ENCODE measurements at places on chromosomes 2 and 18.
A peak's percentile ranks its signal among the peaks of the same experiment; 100 is the strongest.

DNA sequence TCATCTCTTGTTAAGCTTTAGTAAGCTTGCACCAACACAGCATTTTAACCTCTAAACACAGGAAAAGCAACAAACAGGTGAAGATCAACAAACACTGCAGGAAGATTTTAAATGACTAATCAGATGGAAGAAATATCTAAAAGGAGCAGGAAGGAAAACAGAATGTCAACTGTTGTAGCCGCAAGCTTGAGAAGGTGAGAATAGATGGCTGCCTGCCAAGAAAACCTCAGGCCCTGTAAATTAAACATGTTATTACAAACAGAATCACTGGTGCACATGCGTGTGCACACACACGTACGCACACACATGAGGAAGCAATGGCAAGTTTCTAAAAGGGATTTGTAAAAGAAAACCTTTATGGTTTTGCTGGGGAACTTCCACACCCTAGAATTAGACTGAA, 257.8 kb upstream of the GALNT5 start:
- DNase-seq: no peak

- no peak for DNase-seq
These were observed 68.9 kb upstream of the STPG4 start for GRCh38 chr2:47223980-47224379.

GRCh38 chr2:109694190-109694589, 80.0 kb downstream of the SOWAHC start:
- DNase-seq: no peak

DNA sequence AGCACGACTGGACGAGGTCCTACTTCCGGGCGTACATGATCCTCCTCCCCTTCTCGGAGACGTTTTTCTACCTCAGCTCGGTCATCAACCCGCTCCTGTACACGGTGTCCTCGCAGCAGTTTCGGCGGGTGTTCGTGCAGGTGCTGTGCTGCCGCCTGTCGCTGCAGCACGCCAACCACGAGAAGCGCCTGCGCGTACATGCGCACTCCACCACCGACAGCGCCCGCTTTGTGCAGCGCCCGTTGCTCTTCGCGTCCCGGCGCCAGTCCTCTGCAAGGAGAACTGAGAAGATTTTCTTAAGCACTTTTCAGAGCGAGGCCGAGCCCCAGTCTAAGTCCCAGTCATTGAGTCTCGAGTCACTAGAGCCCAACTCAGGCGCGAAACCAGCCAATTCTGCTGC, 24.8 kb downstream of the LYPD1 start:
- DNase-seq: no peak

GRCh38 chr2:236178890-236179235, 10.7 kb upstream of the GBX2 start:
- DNase-seq: no peak

DNA sequence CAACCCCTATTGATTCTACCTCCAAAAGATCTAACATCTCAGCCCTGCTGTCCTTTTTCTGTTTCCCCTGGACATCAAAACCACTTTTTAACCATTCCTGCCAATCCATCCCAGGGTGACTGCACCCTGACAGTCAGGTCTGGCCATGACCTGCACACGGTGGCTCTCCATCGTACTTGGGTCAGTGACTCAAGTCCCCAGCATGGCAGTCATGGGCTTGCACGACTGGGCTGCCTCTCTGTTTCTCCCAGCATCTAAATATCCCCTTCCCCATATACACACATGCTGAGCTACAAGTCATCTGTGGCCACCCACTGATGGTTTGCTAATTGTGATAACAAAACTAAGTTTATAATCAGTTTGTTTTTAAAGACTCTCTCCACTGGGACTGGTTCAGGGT, 6.6 kb downstream of the NCK2 start:
- DNase-seq: no peak

DNA sequence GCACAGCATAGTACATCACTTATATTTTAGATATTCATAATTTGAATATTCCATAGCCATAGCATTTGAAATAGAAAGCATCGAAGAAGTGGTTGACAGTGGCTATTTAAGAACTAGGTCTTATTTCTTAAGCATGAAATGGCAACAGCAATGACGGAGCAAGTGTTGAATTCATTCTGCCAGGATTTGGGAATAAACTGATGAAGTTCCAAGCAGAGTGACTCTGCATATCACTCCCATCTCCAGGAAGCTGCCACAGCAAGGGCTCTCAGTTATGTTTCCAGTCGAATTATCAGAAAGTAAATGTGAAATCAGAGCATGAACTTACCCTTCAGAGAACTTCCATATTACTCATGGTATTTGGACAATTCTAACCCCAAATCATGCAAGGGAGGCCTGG, 208.1 kb downstream of the IKZF2 start:
- no peak for DNase-seq

DNA sequence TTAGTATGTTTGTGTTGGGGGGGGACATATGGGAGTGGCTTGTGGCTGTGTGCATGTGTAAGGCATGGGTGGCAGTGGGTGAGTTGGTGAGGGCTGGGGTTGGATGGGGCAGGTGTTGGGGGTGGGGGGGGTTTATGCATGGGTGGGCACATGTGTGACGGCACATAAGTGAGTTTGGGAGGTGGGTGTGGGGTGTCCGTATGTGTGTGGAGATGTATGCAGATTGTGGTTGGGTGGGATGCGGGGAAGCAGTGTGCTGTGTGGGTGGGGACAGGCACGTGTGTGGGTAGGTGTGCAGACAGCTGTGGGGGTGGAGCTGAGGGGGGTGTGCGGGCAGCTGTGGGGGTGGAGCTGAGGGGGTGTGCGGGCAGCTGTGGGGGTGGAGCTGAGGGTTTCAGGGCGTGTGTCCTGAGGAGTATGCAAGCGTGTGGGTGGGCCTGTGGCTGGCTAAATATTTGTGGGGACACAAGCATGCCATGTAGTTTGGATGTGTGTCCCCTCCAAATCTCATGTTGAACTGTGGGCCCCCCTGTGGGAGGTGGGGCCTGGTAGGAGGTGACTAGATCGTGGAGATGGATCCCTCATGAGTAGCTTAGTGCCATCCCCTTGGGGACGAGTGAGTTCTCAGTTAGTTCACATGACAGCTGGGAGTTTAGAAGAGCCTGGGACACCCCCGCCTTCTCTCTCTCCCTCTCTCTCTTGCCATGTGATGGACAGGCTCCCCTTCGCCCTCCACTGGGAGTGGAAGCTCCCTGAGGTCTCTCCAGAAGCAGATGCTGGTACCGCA, 59.4 kb downstream of the ANKMY1 start:
- no peak for DNase-seq

DNA sequence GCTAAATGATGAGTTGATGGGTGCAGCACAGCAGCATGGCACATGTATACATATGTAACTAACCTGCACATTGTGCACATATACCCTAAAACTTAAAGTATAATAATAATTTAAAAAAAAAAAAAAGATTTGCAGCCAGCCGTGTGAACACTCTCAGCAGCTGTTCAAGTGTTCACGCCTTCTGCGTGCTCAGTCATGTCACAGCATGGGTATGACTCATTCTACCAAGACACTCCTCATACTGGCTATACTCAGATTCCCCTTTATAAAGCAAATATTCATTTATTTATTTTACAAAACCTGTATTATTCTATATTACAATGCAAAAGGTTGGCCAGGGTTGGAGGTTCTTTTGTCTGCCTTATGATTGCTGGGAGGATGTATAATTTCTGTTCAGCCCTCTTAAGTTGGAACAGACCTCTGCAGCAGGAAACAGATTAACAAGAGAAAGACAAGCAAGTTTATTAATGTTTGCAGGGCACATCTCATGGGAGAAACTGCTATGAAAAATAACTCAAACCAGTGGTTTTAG, 1230.6 kb upstream of the CHAC2 start:
- DNase-seq: no peak

DNA sequence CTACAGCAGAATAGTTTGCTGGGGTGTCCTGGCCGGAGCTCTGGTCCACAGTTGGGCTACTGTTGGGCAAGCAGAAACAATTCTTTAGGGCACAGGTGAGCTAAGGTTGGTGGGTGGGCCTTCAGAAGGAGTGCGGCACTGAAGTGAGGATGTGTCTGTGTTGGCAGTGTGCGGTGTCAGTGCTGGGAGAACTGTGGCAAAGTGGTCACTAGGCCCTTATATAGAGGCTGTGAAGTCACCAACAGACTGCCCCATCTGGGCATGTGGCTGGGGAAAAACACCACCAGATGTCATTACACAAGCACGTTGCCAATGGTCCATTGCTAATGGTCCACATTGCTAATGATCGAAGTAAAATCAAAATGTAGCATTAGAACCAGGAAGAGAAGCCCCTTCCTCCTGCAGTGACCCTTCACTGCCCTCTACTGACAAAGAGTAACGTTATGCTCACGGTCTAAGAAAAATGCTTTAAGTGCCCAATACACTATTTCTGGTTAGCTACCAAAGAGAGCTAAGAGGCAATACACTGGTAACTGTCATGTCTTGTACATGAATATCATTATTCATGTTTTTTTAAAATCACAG, 21.3 kb downstream of the SCN1A start:
- no peak for DNase-seq

GRCh38 chr18:2939317-2939716, 73.6 kb downstream of the LPIN2 start:
- DNase-seq: no peak

GRCh38 chr2:131827481-131828163, 299.9 kb downstream of the CCDC74A start:
- no peak for DNase-seq

- DNase-seq: no peak
These were observed 476.1 kb downstream of the DCC start for GRCh38 chr18:52816121-52816520.

GRCh38 chr2:36618381-36618780, 20.4 kb upstream of the FEZ2 start:
- no peak for DNase-seq

- no peak for DNase-seq
These were observed 17.4 kb upstream of the ADGRF3 start for GRCh38 chr2:26363958-26364357.

DNA sequence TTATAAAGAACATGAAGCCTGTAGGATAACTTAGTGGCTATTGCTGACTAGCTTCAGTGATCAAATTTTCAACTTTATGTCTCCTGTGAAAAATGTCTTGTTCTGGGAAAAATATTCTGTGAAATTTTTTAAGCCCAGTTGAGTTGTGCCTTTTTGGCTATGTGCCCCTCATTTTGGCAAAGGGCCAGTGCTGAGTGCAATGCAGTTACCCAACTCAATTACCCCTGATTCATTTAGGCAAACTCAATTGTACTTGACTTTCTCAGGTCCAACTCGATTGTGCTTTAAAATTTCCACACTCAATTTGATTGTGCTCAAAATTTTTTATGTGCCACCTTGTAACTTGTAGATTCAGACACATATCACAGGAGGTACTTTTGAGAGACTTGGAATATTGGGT, 548.8 kb upstream of the NRP2 start:
- DNase-seq: no peak

DNA sequence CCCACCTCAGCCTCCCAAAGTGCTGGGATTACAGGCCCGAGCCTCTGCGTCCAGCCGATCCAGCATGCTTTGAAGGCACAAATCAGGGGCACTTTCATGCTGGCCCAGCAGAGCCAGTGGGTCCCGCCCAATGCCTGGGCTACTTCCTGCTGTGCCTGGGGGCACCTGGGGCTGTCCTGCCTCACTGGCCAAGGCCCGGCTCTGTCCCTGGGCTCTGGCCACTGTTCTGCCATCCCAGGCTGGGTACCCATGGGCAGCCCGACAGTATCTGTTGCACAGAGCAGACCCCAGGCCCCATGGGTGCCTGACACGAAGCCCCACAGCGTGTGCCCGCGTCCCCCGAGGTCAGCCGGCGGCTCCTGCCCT, 6.8 kb upstream of the GAL3ST2 start:
- DNase-seq: no peak

- no peak for DNase-seq
These were observed 565.5 kb downstream of the CCDC85A start for GRCh38 chr2:56749152-56749752.

DNA sequence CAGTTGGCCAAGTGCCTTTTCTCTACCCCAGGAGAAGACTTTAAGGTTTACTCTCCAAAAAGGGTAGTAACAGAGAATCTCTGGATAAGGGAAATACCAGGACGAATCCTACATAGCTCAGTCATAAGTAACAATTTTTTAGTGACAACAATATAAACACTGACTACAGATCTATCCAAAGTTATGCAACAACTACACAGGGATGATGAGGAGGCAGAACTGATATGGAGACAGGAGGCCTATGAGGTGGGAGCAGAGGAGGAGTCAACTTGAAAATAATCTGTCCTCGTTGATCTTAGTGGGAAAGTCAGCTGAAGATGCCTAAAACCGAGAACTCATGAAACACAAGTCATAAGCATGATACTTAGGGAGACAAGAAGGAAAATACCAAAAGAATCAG, 40.2 kb downstream of the SLC35F5 start:
- DNase-seq: no peak

- peak; percentile 38 for DNase-seq
These were observed 46.6 kb upstream of the ZBTB7C start for GRCh38 chr18:48455555-48456478.

GRCh38 chr2:227322530-227323205, 2.4 kb upstream of the MFF start:
- no peak for DNase-seq

DNA sequence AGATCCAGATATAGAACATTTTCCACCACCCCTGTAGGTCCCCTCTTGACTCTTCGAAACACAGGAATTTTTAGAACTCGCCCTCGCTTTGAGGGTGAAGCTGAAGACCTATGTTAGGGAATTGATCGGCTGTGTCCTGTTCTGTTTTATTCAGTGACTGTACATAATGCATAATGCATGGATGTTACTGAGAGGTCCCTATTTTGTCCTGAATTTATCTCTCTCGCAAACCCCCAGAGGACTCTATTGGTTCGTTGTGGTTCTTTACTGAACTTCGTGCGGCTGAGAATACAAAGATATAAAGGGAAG, 431 bp upstream of the EIF5B start:
- peak; percentile 1 for DNase-seq

DNA sequence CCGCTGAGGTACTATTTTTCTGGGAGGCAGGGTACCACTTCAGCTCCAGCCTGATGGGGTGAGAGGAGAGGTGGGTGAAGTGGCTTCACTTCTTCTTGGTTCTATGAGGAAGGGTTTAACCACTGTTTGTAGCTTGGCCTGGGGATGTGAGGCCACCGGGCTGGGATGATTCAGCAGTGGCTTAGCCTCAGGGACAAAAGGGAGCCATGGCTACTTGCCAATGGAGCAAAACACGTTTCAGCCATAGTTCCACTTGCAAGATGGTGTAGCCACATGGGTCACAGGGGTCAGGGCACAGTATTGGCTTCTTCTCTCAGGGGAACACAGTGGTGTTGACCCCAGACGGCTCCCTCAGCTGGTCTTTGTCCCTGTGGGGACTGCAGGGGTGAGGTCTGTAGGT, 14.9 kb downstream of the ZDBF2 start:
- DNase-seq: no peak

DNA sequence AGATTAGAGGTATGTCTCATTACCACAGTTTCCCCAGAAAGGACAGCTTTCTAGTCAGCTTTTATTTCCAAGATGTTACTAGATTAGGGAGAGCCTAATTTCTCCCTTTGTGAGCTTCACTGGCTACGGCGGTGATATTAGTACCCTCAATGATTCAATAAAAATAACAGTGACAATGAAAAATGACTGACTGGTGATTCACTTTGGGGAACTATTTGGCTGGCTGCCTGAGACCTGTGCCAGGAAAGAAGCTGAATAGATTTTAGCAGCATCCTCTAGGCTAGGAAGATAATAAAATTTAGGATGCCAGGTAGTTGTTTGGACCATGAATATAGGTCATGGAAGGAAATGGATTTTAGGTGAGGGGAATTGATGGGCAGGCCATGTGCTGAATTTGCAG, 178.7 kb downstream of the FMNL2 start:
- DNase-seq: no peak

Measured in activated CD4-positive, alpha-beta T cell treated with anti-CD3 and anti-CD28 coated beads, Interleukin-2, amount 50 U/mL, for 4 hours (primary cell).